Lower lobe of right lung (tissue), 2 donors: ENCODE measurements at places on chromosomes 16 and 17.

DNA sequence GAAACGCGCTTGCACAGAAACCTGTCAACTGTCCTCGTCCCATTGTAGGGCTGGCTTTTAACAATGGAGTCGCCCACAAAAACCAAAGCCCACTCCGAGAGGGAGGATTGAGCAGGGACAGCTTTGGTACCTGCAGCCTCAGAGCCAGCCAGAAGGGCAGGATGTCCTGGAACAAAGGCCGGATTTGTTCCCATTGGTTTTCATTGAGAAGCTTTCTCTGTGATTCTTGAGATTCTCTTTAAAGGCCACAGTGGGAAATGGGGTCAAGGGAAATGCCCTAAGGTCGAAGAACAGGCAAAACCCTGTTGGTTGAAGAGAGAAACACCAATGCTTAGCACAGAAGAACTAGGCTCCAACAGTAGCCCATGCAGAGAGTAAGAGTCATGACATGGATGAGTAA lies 65.4 kb downstream of the C16orf78 start:
- no peak for DNase-seq

GRCh38 chr17:78023042-78023441 lies 64.5 kb downstream of the TNRC6C start:
- no peak for DNase-seq

GRCh38 chr17:17080781-17081180 lies 38.5 kb downstream of the MPRIP start:
- DNase-seq: no peak

DNA sequence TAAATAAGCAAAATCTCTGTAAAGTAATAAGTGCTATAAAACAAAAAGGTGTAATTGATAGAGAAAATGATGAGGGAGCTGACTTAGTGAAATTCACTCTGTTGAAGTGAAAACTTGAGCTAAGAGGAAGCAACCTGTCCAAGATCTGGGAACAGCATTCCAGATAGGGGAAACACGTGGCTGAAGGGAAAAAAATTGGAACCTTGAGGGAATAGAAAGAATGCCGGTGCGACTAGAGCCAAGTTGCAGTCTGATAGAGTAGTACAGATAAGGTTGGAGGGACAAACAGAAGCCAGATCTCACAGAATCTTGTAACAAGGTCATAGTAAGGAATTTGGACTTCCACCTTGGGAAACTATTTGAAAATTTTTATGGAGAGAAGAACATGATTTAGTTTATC lies 623 bp upstream of the DDX52 start:
- no peak for DNase-seq

DNA sequence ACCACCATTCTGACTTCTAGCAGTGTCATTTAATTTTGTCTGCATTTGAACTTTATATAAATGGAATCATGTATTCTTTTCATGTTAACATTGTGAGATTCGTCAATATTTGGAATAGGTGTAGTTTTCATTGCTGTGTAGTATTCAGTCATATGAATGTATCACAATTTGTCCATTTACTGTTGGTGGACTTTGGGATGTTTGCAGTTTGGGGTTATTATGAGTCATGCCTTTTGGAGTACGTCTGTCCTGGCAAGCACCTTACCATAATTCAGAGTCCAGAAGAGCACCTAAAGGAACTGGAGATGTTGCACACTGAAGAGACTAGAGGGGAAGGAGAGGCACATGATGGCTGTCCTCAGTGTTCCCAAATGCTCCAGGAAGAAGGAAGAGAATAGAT lies 3.1 kb upstream of the PHKG2 start:
- no peak for DNase-seq

- no peak for DNase-seq
Measured at GRCh38 chr16:89602952-89603590, 10.4 kb upstream of the DPEP1 start.

DNA sequence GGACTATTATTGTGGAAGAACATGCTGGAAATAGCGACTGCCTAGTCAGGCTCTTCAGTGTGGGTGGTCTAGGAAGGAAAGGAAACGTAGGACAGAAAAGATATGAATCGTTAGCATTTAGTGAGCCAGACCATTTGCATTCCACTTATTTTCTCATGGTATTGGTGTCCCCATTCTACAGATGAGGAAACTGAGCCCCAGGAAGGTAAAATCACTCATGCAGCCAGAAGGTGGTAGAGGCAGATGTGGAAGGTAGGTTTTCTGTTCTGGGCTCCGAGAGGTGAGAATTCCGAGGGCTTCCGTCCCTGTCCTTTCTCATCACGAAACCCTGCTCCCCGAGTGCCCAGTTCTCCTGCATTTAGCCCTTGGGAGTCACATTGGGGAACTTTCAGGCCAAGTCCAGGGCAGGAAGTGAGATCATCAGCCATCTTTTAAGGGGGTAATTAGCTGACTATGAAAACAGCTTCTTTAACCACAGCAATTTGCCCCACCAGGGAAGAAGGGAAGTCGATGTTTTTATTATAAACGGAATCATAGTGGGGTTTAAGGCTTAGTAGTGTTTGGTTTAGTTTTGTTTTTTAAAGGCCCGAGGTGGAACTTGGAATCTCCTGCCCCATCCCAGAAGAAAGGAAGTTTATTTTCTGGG lies 110.7 kb upstream of the IRX3 start:
- DNase-seq: no peak

DNA sequence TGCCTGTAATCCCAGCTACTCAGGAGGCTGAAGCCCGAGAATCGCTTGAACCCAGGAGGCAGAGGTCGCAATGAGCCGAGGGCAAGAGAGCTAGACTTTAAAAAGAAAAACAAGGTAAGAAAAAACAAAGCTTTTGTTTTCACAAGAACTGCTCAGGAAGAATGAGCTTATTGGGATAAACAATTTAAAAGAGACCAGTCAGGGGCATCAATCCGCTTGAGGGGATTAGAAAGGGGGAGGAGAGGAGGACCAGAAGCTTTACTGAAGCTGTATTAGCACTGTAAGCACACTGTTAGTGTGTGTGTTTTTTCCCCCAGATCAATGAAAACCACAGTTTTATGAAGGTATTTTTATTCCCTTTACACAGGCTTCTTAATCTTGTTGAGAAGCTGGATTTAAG lies 8.8 kb downstream of the TMEM170A start:
- DNase-seq: no peak

DNA sequence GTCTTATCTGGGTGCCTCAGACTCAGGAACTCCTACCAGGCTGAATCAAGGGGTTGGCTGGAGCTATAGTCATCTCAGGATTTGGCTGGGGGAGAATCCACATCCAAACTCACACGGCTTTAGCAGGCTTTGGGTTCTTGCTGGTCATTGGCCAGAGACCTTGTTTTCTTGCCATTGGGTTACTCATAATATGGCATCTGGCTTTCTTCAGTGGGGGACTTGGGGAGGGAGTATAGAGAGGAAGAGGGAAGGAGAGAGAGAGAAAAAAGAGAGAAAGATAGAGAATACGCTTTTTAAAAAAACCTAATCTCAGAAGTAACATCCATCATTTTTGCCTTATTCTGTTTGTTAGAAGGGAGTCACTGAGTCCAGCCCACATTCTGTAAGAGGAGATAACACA lies 191.5 kb upstream of the SHISA6 start:
- no peak for DNase-seq
